ENCODE measurements at places on chromosomes 1 and 21.

DNA sequence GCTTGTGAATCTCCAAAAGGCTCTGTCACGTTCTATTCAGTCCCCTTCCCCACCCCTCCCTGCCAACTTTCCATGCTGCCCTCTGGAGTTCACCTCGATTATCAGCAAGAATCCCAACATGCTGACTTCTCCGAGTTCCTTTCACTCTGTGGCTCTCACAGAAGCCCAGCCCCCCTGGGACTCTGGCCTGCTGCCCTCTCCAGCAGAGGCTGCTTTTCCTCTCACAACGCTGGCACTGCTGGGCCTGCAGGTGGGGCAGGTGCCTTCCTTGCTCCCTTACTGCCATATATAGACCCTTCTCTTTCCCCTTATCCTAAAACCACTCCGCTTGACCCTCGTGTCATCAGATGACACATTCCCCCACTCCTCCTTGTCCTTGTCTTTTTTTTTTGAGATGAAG is 10.2 kb upstream of the RNF186 start:
- DNase-seq = no peak

DNA sequence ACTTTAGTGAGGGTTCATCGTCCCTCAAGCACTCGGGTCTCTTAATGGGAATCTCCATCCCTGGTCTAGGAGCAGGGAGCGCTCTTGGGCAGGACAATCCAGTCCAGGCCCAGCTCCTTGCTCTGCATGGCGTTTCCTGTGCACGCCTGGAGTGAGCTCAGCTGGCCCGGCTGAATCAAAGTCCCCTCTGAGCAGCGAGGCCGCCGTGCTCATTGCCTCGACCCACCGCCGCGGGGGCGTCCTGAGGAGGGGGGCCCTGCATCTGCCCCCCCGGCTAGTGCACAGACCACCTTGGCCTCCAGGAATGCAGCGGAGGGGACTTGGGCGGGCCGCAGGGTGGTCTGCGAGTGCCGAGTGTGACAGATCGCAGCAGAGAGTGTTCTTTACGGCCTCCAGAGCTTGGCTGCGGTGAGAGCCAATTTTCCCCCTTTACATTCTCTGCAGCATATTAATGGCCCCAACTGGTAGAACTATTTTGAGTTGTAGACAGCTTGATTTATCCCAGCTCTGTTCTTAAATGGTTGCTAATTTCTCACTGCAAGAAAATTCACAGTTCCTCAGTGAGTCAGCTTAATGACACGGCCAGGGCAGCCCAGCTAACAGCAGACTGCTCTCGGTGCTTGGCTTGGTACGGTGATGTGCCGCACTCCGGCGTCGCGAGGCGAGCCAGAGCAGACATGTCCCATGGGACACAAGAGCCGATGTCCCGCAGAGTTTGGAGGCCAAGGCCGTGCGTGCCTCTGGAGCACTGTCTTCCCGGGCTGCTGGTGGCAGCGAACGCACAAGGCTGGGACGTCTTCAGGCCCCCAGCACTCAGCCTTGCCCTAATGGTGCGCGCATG is 39.8 kb downstream of the SNAP47 start:
- no peak for DNase-seq

GRCh38 chr1:147786536-147786935 is 26.1 kb upstream of the GJA5 start:
- DNase-seq = no peak

DNA sequence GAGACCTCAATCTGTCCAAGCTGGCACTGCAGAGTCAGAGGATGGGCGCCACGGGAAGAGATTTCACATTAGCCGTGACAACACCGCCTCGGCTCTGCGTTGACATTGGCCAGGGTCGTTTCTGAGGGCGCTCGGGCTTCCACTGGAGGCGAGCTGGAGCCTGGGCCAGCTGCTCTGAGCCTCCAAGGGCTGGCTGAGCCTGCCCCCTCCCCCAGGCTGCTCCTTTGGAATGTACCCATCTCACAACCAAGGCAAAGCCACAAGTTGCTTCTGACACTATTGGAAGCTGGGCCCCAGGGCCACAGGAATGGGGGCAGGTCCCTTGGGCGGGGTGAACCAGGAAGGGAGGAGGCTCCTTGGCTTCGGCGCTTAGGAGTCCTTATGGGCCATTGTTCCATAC is 12.7 kb downstream of the GPR3 start:
- no peak for DNase-seq

DNA sequence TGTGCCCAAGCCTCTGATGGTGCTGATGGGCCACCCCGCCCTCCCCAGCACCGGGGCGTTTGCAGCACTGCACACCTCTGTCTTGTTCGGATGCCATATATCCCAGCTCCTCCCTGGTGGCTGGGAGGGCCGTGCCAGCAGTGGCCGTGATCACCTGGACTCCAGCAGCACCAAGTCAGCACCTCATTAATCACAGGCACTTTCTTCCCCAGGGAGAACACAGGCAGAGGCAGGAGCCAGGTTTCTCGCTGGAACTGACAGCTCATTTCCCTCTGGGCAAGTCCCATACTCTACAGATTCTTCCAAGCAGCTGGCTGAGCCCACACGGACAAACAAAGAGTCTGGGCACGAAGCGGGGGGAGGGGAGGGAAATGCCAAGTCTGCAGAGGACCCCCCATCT is 141.7 kb upstream of the EDN2 start:
- DNase-seq = no peak

DNA sequence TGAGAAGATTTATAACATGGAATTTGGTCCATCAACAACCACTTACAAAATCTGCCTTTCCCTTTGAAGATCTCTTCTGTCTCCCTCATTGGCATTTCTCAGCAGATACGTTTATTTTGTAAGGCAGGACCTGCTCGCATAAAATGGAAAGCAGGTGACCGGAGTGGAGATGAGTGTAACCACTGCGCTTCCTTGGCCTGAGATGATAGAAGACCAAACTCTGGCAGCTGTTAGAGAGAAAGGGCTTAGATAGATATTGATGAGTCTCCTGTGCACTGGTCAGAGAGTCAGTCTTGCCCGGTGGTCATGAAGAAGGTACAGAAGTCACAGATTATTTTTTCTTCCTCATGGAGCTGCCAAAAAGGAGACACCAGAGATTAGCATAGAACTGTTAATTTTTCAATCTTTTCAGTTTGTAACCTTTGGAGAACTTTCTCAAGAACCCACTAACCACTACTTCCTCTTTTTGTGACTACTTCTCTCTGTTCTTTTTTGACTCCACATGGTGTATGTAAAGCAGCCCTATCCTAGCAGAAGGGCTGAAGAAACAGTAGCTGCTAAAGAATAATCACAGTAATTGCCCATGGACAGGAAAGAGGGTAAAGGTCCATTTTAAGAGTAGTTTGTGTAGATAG is 47.6 kb downstream of the FCRL3 start:
- no peak for DNase-seq

DNA sequence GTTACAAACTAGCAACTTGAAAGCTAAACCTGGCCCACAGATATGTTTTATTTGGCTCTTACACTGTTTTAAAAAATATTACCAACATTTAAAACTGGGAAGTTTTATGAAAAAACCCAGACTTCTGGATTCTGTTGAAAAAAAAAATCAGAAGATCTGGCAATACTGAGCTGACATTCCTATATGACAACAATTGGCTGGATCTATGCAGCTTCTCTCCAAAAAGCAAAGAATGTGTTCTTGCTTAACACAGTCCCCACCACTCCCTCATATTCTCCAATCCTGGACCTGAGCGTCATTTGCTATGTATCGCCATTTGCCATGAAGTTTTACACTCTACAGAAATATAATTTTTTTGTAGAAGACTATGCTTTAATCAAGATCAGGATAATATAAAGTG is 859.6 kb downstream of the LTN1 start:
- no peak for DNase-seq

DNA sequence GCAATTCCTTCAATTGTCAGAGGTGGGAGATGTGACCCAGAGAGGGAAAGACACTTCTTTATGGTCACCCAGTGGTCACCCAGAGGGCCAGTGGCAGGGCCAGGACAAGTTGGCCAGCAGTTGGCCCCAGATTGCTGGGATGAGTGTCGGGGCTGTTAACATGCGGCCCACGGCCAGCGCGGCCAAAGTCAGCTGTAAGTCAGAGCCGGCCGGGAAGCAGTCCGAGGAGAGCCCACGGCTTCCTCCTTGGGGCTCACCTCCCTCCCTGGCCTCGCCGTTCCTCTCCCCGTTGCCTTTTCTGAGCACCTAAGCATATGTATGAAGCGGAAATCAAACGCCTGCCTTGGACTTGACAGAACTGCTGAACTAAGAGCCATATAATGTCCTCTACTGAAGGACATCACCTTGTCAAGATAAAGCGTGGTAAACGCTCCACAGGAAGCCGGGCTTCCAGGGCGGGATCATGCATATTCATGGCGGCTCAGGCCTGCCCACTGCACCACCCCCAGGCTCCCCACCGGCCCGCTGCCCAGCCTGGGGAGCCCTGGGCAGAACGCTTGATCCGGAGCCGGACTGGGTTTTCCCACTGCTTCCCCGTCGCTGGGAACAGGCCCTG is 245.4 kb upstream of the POU3F1 start:
- no peak for DNase-seq

DNA sequence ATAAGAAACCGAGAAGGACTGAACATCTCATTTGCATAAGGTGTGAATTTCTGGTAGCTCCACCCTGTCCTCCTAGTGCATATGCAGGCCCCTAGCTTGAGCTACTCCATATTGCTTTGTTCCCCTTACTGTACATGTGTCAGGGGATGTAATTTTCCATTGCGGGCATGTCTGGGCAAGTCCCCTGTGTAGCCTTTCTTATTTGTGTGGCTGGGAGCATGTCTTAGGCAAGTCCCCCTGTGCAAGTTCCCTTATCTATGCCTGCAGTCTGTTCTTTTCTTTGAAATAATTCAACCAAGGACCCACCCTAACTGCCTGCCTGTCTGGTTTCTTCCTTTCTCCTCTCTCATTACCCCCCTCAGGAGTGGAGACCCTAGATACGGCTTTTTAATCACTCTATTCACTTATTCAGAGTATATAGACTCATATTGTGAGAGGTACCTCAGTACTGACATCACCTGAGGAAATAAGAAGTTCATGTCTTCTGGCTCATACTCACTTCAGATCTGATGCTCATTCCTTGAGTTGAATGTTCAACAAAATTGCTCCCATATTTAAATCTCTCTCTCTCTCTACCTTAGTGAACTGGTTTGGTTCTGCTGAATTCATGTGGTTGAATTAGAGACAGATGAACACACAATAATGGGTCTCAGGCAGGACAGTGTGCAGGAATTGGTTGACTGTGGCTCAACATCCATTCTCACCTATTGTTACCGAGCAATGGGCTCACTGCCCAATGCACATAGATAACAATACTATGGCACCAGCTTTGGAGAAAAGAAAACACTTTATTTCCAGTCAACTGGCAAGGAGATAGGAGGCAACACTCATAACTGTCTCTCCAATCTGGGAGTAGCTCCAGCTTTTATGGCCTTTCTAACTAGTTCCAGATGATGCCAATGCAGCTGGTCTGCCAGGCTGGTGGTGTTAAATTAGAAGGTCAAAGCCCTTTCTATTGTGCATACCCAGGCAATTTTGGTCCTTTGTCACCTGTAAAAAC is 27.9 kb upstream of the NPL start:
- DNase-seq = no peak

GRCh38 chr1:30879126-30879786 is 29.3 kb downstream of the SDC3 start:
- no peak for DNase-seq

- DNase-seq = no peak
These were observed 184.3 kb upstream of the CACYBP start for GRCh38 chr1:174815474-174815908.

DNA sequence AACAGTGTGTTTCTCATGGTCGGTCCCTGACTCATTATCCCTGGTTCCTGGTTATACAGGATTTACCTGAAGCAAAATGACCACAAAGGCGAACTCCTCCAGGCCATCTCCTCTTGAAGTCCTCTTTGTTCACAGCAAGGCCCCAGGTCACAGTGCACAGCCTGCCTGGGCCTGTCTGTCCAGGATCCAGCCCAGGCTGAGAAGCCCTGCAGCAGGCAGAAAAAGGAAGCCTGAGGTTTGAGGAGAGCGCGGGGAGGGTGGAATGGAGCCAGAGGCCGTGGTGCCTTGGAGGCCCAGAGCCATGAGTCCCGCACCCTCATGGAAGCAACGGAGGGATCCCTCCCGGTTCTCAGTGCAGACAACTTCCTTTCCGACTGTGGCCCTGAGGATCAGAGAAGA is 136.8 kb upstream of the IRF2BP2 start:
- no peak for DNase-seq

- DNase-seq = no peak
These were observed 208.4 kb downstream of the ROR1 start for GRCh38 chr1:63982201-63982600.

DNA sequence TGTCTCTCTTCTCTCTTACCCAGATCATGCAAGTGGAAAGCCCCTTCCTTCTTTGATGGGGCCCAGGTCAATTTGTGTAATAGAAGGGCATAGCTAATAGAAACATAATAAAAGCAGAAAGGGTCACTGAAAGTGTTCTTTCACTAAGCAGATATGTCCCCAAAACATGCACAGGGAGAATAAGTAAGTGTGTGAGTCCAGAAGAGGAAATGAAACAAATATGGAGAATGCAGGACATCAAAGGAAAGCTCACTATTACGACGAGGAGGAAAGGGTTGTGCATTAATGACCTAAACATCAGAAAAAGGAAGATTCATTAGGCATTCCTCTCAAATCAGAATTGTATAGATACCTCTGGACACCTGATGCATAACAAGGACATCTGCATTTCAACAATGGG is 81.4 kb upstream of the SMYD2 start:
- DNase-seq = no peak

- no peak for DNase-seq
These were observed 153.0 kb downstream of the TNFSF18 start for GRCh38 chr1:172897738-172898137.

- no peak for DNase-seq
These were observed 24.3 kb upstream of the FMO2 start for GRCh38 chr1:171160639-171161354.

DNA sequence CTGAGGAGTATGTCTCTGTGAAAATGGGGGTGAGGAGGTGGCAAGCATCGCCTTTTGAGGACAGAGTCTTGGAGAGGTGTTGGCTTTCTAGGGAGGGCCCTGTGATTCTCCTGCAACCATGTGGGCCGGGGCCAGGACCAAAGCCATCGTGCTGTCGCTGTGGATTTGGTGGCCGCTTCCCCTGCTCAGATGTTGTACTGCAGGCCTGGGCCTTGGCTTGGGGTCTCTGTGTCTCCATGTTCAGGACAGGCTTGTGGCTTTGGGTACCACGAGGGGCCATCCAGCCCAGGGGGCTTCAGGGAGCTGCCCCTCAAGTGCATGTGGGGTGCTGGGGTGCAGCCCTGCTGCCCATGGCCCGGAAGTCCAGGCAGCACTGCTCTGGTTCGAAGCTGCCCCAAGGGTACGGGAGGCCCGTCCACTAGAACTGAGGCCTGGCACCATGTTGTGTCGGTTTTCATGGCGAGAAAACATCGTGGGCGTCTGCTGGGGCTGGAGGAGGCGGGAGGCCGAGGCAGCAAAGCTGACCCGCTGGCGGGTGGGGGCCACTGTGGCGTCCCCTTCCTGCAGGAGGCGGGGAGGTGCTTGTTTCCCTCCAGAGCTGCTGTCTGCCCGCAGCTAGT is 55.4 kb downstream of the SKI start:
- no peak for DNase-seq
